ENCODE measurements at places on chromosomes 12 and 14. TPM values are rescaled to one million over a fixed set of nuclear protein-coding genes. Genes with fewer than 3 reads are reported as not detected.
A peak's percentile ranks its signal among the peaks of the same experiment; 100 is the strongest.

DNA sequence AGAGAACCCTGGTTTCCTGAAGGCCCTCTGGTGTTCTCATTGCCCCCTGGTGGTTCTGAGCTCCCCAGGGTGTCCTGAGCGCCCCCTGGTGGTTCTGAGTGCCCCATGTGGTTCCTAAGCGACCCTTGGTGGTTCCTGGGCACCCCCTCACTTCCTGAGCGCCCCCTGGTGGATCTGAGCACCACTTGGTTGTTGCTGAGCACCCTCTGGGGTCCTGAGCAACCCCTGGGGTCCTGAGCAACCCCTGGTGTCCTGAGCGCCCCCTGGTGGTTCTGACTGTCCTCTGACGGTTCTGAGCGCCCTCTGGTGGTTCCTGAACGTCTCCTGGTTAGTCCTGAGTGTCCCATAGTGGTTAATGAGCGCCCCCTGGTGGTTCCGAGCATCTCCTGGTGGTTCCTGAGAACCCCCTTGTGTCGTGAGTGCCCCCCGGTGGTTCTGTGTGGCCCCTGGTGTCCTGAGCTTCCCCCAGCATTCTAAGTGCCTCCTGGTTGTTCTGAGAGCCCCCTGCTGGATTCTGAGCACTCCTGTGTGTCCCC, 568.3 kb downstream of the TMEM121 start:
- DNase-seq, result no peak

VRK1 gene
- polyA plus RNA-seq, result 23.0 TPM

- DNase-seq, result peak; percentile 57
These were observed 48.0 kb downstream of the SLC17A8 start for GRCh38 chr12:100404769-100405407.

TCL1B gene
- 0.14 TPM for polyA plus RNA-seq

- DNase-seq, result no peak
These were observed 45.1 kb upstream of the PNMA1 start for GRCh38 chr14:73759183-73759713.
